ENCODE measurements at places on chromosomes 11 and 22.
A peak's percentile ranks its signal among the peaks of the same experiment; 100 is the strongest.

DNA sequence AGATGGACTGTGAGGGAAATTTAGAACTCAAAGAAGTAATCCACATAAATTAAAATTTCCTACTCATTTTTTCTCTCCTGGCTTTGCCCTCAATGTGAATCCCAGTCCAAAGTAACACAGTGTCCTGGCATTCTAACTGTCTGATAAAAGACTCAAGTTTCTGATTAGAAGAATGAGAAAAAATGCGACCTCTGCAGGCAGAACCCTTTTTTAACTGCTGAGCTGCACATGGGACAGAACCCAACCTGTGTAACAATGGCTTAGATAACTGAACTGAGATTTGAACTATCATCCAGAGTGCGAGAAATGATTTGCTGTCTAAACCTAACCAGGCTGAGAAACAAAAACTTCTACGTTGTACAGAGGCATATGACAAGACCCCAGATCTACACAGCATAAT lies 385.6 kb upstream of the LRRC4C start:
- DNase-seq: no peak

DNA sequence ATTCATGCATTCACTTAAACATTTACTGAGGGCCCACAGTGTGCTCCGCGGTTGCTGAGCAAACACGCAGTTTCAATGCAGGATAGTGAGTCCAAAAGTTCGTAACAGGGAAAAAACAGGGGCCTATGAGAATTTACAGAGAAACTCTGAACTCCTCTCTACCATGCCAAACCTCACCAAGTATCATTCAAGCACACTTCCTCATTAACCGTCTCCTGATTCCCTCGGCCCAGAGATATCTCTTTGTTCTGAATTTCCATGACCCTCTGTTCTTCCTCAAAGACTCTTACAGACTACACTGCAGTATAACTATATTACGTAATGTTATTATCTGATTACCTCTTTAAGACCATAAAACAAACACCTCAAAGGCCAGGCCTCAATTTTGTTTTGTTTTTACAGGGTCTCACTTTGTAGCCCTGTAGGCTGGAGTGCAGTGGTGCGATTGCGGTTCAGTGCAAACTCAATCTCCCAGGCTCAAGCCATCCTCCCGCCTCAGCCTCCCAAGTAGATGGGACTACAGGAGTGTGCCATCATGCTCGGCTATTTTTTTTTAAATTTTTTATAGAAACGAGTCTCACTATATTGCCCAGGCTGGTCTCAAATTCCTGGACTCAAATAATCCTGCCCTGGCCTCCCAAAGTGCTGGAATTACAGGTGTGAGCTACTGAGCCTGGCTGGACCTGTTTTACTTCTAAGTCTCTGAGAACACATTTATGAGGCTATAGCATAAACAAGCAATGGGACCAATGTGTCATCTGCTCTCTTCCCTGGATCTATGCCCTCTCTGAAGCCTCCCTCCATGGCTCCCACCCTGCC lies 3.6 kb downstream of the HPS4 start:
- DNase-seq: no peak

DNA sequence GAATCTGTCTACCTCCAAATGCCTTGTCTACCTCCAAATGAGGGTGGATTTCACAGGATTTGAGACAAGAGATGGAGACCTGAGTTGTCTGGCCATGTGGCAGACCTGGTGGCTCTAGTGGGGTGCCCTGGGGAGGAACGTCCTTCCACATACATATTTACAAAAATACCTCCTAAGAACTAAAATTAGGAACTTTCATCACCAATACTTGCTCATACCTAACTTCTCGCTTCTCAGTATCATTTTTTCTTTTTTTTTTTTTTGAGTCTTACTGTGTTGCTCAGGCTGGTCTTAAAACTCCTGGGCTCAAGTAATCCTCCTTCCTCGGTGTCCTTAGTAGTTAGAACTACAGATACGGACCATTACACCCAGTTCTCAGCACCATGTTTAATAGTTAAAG lies 117.9 kb downstream of the MED15 start:
- DNase-seq: no peak

- DNase-seq: no peak
Observed at GRCh38 chr11:119533921-119534736, 111.2 kb upstream of the THY1 start.

GRCh38 chr11:118267486-118267885 lies 3.4 kb upstream of the MPZL2 start:
- no peak for DNase-seq

- no peak for DNase-seq
Observed at GRCh38 chr11:91248199-91248807, 976.3 kb upstream of the FAT3 start.

DNA sequence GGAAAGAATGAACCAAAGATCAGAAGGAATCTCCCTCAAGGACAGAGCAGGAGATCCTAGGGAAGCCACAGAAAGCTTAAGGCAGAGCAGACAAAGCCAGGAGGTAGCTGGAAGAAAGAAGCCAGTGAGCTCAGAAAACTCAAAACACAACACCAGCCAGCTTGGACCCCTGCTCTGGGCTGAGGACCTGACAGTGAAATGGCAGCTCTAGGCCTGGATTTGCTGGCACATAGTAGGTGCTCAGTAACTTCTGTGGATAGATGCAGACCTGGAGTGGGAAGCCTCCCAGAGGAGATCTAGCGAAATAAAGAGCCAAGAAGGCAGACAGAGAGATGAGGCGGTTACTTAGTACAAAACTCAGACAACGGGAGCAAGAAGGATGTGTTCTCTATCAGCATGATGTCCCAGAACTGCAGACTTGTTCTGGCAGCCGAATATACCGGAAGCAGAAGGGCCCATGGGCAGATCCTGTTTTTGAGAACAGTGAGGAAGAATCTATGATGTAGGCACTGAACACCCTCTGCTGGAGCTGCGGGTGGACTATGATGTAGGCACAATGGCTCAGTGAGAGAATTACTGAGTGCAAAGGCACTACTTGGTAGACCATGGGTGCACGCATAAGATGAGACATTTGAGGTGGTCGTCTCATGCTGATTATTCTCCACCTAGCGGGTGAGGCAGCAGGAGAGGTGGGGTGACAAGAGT lies 4.8 kb downstream of the ROBO4 start:
- no peak for DNase-seq

DNA sequence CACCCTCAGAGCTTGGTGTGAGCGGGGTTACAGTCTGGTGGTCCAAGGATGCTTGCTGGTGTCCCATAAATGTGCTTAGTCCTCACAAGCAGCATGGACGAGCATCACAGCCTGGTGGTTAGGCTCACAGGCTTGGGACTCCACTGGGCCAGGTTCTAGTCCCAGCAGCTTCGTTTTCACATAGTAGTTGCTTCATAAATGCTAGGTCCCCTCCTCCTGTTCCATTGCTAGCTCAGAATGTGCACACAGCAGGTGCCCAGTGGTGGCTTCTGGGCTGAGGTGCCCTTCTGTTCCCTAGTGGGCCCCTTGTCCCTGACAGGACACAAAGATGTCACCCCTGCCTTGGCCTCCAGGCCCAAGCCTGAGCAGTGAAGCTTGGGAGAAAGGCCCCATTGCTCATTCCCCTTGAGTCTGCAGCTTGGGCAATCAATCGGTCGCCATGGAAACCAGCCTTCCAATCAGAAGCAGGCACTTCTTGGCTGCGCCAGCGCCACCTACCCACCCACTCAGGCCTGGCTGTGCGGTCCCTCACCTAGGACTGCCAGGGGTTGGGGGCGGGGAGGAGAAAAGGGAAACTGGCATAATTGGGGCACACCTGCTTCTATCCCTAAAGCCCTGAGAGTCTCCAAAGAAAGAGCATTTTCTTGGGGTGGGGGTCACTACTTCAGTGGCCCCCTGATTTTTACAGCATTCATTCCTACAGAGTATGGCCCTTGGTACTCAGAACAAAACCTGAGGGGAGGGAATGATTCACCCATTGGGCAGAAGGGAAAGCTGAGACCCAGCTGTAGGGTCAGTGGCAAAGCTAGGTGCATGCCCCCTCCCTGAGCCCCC lies 48.1 kb downstream of the CYTH4 start:
- peak; percentile 58 for DNase-seq

DNA sequence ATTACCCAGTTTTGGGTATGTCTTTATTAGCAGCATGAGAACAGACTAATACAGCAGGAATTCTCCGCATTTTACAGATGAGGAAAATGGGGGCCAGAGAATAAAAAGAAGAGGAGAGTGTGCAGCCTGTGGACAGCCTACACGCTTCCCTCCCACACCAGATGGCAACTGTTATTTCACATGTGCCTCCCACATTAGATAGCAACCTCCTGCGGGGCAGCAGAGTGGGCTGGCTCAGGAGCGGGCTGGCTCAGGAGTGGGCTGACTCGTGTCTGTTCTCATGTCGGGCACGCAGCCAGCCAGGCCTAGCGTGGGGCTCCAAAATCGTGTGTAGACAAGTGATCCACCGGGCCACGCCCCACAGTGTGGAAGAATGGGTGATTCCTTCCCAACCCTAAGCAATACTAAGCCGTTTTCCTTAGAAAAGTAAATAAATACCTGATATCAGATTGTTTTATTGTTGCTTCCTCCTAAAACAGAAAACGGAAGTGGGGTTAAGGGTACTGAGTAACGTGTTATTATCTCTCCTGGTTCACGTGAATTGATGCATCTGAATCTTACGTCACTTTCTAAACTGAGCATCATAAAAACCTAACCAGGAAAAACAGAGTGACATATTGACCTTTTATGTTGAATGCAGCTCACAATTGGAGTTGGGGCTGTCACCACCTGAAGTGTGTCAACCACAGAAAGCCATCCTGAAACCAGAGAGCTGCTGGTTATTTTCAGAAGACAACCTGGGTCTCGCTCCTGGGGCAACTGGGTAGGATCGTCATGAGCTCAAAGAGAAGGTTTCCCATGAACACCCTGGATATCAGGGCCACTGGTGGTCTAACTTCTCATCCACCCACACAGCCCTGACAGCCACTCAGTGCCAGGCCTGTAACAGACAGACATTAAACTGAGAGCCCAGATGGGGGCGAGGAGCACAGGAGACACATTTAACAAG lies 3.3 kb downstream of the TTLL1 start:
- peak; percentile 39 for DNase-seq

GRCh38 chr11:15874704-15875103 lies 481.6 kb downstream of the SOX6 start:
- no peak for DNase-seq

DNA sequence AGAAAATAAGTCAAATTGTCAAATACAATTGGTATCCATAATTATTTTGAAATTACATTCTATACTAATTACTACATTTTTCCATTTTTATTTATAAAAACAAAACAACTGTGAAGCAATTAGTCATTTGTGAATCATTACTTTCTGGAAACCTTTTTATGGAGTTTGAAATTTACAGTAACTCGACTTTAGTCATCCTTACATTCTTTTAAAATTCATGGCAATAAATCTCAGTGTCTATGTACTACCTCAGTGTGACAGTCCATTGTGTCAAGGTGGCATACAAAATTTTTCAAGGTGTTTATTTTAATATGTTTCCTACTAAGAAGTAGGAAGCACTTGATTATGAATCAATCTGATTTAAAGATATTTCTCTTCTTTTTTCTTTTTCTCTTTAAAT lies 1949.4 kb upstream of the RAG2 start:
- no peak for DNase-seq

DNA sequence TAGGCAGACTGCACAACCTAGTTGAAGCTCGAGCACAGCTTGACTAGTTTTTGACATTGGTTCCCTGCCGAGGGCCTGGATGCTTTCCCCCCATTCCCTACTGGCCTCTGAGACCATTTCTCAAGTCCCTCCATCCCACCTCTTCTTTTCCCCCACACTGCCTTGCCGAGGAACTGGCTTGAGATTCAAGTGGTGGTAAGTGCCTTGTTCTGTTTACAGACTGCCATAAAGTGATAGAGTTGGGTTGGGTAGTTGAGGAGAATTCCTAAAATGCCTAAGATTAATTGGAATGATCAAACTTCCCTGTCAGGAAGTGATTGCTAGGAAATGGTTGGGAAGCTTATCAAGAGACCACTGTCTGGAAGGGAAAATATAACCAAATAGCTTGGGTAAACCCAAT lies 16.2 kb downstream of the MRPL16 start:
- no peak for DNase-seq

- no peak for DNase-seq
Observed at GRCh38 chr11:110862407-110862806, 150.2 kb upstream of the ARHGAP20 start.

DNA sequence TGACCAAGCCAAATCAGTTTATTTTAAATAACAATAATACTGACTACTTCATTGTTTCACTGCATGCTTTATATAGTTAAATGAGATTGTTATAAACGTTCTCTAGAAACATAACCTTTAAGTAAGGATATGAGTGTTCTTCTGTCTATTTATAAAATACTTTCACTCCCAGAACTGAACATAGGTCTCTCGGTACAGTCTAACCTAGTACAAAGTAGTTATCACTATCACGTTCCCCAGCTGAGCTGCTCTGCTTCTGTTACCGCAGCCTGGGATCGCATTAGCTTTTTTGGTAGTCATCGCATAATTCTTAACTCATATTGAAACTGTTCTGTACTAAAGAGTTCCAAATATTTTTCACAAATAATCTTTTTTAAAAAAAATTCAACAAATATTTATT lies 143.6 kb downstream of the WNT11 start:
- DNase-seq: peak; percentile 26

DNA sequence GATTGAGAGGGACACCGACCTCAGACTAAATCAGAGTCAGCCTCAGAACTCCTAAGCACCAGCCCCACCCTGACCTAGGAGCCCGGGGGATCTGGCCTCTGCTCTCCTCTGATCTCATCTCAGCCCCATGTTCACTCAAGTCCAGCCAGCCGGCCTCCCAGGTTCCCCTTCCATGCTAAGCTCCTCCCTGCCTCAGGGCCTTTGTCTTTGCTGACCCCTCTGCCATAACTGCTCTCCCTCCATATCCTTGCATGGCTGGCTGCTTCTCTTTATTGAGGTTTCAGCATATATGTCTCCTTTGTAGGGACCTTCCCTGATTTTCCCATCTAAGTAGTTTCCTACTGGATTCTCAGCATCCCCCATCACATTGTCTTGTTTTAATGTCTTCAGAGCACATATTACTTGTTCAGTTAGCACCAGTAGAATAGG lies 780 bp upstream of the SLC15A3 start:
- no peak for DNase-seq

DNA sequence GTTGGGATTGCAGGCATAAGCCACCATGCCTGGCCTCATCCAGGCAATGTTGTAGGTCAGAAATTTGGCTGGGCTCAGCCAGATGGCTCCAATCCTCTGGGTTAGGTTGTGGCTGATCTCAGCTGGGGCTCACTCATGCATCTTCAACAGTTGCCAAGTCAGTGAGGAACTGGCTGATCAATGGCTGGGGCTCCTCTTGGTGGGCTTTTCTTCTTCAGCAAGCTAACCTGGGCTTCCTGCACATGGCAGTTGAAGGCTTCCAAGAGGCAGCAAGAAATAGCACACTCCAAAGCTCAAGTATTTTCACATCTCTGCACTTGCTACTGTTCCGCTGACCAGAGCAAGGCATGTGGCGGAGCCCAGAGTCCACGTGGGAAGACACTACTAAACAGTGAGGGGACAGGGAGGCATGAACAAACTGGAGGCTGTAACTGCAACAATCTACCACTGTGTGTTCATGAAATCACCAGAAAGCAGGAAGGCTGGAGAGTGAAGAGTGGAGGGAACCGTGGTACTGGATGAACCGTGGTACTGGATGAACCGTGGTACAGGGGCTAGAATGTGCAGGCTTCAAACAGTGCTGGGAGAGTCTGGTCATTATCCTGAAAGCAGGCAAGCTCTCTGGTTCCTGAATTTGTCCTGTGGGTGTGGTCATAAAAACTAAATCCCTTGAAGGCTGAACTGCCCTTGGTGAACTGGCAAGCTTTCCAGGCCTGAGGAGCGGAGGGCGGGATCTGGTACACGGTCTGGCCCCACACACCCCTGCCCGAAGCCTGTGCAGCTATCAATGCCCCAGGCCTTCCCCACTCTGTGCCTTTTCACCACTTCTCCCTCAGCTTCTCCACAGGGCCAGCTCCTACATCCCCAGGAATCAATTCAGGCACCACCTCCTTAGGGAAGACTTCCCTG lies 20.2 kb downstream of the CHST1 start:
- no peak for DNase-seq

GRCh38 chr11:75055511-75055910 lies 41.2 kb downstream of the OR2AT4 start:
- no peak for DNase-seq
